ENCODE measurements at places on chromosomes 5 and 9.
A peak's percentile ranks its signal among the peaks of the same experiment; 100 is the strongest.

GRCh38 chr9:98328141-98328540, 72.7 kb upstream of the TBC1D2 start:
- DNase-seq = no peak

GRCh38 chr5:158482125-158482524, 617.6 kb downstream of the EBF1 start:
- DNase-seq = no peak

GRCh38 chr5:159944056-159944600, 27.8 kb downstream of the ADRA1B start:
- no peak for DNase-seq

DNA sequence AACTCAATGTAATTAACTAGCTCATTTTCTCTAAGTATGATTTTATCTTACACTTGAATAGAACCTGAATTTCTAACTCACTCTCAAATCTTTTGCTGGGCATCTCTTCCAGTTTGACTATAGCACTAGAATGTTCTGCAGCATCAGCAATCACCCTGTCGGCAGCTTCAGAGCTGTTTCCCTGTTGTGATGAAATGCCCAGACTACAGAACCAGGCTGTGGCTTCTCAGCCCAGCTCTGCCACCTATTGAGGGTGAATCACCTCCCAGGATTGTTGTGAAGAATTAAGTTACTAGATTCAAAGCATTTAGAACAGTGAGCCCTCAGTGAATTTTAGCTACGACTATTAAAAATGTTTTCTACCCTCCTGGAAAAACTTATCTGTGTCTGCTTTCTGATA, 90.4 kb upstream of the ANKRD55 start:
- no peak for DNase-seq

GRCh38 chr5:83595217-83595616, 123.7 kb downstream of the VCAN start:
- no peak for DNase-seq

- no peak for DNase-seq
Measured at GRCh38 chr5:10576121-10576789, 12.4 kb downstream of the ANKRD33B start.

GRCh38 chr9:126661521-126662251, 48.0 kb downstream of the LMX1B start:
- DNase-seq = no peak

GRCh38 chr9:131773911-131774379, 34.1 kb upstream of the RAPGEF1 start:
- DNase-seq = no peak

DNA sequence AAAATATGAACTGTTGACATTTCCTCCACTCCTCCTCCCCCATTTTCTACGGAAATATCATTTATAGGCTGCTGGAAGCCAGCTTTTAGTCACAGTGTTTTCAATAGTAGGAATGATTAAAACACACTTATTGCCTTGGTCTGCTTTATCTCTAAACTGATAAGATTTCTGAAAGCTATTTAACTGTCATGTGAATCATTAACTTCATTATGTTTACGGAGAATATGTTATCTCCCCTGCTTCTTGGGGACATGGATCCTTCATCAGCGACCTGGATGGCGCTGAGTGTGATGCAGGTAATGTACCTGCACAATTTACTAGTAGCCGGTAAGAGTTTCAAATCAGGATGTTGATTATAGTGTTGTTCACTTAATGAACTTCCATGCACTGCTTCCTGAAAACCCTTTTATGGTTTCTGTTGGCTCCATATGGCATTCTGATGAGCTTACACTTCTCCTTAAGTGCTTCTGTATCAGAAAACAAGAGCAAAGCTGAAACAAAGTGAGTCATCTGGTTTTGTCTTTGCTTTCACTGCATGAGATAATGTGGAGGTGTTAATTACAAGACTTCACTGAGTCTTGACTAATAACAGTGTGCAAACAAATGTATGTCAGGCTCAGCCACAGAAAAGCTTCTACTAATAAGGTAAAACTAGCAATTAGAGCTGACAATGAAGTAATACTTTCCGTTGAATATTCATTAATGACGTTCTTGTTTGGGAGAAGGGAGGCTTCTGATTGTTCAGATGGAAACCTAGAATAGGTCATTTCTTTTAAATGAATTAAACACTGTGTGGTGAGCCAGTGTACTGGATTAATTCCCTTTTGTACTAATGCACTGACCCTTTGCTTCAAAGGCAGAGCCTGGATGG, 162.4 kb upstream of the ZNF608 start:
- DNase-seq = no peak

DNA sequence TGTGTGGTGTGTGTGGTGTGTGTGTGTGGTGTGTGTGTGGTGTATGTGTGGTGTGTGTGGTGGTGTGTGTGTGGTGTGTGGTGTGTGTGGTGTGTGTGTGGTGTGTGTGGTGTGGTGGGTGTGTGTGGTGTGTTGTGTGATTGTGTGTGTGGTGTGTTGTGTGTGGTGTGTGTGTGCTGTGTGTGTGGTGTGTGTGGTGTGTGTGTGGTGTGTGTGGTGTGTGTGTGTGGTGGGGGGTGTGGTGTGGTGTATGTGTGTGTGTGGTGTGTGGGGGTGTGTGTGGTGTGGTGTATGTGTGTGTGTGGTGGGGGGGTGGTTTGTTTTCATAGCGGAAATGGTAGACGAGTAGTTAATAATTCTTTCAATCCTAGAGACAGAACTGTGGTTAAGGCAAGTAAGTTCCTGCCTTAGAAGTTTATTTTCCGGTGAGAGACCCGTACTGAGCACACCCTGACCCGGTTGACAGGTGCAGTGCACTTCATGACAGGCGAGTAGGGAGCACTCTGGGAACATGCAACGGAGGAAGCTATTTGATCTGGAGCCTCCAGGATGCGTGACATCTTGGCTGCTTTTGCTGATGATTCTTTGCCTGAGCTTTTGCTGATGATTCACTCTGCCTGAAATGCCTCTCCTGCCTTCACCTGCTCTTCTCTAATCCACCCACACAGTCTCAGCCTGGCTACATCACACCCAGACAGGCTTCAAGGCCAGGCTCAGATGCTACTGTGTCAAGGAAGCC, 21.7 kb upstream of the FAT2 start:
- DNase-seq = peak; percentile 36

DNA sequence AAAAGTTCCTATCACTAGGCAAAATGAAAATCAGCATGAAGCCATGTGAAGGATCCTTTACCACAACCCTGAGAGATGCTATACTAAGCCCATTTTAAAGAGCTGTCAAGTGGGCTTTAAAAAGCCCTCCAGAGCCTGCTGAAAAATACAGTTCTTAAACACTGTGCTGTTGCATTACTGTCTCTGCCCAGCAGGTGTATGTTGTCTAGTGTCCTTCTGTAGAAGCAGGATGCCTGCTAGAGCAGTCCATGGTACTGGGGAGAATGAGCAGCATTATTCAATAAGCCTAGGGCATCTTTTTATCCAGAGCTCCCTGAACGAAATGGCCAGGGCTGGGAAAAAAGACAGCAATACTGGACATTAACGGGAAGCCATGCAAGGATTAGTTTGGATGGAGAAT, 126.2 kb upstream of the PLCXD3 start:
- DNase-seq = no peak

DNA sequence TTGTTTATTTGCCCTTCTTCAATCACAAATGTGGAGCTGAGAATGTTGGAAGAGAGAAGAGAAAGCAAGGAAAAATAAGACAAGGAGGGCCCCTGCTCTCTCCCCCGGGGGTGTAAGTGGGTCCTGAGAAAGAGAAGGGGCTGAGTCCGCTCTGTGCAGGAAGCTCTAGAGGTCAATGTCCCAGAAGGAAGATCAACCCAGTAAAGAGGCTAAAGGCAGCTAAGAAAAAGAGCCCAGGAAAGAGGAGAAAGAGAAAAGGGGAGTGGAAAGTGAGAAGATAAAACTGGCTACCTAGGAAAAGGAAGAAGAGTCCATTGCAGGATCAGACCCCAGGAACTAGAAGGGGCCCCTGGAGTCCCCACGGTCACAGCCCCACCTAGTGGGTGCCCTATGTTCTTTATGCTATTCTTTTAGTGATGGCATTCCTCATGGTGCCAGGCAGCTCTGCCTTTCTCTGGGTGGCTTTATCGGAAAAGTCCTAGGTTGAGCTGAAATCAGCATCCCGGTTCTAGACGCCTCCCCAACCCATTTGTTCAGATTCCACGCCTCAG, 583.4 kb downstream of the ACTL7B start:
- no peak for DNase-seq

- no peak for DNase-seq
Measured at GRCh38 chr9:136824496-136825225, 16.9 kb downstream of the RABL6 start.

GRCh38 chr9:107982001-107982400, 492.4 kb upstream of the KLF4 start:
- DNase-seq = no peak

- no peak for DNase-seq
Measured at GRCh38 chr5:172453206-172453985, 929 bp downstream of the SH3PXD2B start.

DNA sequence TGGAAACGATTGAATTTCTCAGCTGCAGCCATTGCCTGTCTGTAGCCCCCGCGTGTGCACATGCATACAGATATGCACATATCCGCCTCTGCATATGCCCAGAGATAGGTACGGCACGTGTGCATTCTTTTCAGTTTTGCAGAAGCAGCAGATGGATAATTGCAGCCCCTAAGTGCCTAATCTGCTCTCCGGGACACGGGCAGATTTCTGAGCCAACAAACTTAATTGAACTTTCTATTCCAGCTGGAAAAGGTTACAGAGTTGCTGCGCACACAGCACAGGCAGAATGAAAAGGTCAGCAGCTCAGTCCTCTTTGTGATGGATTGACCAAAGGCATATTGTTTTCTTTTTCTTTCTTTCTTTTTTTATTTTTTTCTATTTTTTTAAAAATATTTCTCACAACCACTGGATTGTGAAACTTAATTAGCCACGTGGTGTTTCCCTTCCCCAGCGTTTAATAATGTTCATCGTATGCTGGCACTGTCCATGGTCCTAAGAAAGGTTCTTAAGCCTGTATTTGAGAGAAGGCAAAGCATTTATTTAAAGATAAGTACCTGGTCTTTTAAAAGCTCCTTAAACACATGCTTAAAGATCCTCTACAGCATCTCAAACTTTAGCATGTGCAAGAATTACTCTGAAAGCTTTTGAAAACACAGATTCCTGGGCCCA, 270.2 kb upstream of the BRINP1 start:
- DNase-seq = no peak

GRCh38 chr5:173772384-173773059, 115.6 kb upstream of the CPEB4 start:
- no peak for DNase-seq

DNA sequence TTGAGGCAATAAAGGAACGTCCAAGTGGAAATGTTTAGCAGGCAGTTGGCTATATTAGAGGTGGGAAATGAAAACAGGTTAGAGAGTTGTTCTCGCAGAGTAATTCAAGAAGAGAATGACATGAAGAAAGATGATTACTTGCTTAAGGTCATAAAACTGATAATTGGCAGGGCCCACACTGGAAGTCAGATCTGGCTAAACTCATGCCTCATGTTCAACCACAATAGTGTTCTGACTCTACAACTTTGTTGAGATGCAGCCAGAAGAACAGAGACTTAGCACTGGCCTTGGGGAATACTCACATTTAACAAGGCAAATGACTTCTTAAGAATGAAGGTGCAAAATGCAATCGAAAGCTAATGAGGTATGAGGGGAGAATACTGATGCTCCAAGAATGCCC, 27.2 kb upstream of the TNFSF8 start:
- DNase-seq = no peak

- no peak for DNase-seq
Measured at GRCh38 chr5:30831123-30831522, 362.4 kb upstream of the CDH6 start.

GRCh38 chr5:102539562-102539961, 40.8 kb upstream of the SLCO6A1 start:
- no peak for DNase-seq

DNA sequence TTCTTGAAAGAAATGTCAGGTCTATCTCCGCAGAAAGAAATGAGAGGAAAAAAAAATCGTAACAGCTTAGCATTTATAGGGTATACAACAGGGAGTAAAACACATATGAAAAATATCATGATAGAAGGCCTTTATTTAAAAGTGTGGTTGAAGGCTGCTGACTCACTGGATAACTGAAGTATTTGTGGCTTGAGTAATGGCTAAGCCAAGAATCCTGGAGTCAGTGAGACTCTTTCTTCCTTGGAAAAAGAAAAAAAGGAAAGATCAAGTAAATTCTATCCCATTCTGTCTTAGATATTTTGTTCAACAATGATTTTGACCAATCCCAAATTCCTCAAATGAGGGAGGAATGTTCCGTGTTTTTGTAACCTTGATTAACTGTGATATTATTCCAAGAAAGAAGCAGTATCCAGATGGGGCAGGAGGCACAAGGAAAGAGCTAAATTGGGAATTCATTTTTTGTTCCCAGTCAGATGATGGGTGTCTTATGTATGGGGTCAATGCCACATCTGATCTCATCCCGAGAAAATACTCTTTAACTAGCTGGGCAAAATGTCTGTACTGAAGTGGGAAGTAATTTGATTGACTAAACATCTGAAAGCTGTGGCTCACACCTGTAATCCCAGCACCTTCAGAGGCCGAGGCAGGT, 64.3 kb upstream of the MYO10 start:
- DNase-seq = no peak

- DNase-seq = no peak
Measured at GRCh38 chr5:32225445-32225844, 51.3 kb upstream of the GOLPH3 start.

DNA sequence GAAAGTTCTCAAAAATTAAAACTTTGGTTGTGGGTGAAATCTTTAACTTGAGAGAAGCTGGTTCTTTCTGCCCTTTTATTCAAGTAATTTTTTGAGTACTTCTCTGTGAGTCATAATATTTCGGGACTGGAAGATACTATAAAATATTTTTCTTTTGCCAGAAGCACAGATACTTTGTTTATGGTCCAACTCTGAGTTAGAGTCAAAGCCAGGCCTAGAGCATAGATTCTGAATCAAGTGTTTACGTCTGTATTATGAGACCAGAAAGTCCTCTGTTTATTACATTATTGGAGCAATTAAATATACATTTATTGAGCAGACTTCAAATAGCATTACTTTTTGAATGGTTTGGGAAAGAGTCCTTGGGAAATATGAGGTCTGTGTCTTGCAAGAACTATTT, 187.9 kb downstream of the FER start:
- no peak for DNase-seq

DNA sequence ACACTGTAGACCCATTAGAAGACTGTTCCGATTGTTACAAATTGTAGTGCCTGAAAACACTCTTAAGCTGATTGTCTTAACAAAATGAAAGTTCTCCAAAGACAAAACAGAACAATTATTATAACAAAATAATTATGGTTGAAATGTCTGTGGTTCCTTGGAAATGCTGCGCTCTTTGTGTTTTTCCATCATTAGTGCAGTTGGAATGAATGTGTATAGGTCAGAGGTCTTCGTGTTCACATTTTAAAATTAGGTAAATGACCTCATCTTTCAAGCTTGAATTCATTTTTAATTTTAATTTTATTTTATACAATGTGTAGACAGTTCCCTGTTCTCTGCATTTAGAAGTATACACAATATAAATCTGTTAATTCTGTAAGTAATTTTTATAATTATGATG, 56.7 kb upstream of the NXNL2 start:
- no peak for DNase-seq

DNA sequence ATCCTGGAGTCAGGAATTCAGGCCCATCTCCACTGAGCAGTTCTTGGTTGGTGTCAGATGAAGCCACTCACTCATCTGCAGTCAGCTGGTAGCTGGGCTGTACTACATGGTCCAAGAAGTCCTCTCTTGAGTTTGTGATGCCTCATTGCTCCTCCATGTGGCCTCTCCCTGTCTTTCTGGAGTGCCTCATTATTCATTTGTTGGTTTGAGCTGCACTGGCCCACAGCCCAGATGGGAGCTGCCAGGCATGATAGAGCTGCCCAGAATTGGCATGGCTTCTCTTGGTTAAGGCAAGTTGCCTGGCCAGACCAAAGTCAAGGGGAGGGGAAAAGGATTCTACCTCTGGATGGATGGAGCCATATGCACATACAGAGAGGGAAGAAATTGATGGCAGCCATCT, 8.0 kb downstream of the PTCD2 start:
- DNase-seq = no peak

All from GM12892 (cell line).